Hematopoietic multipotent progenitor cell treated with erythropoietin and hydrocortisone succinate and interleukin-3 and kit ligand, for 15 days (in vitro differentiated cells): ENCODE measurements at places on chromosomes 3 and 15.

- no peak for DNase-seq
Measured at GRCh38 chr3:61912158-61912557, 350.8 kb downstream of the PTPRG start.

GRCh38 chr3:102673271-102674115 is 238.7 kb downstream of the ZPLD1 start:
- peak; percentile 34 for DNase-seq

DNA sequence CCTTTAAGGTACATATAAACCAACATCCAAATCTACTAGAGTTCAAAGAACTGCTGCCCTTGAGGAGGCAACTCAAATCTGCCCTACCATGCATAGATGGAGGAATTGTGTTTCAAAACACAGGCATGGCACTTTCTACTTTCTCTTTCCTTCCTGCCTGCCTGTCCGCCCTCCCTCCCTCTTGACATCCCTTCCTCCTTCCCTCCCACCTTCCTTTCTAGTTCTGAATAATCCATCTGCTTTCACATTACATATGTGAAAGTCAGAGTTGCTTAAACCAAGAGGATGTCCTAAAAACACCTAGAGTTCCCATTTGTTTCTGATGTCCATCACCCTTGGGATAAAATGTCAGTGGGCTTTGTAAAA is 537.6 kb downstream of the FOXP1 start:
- DNase-seq = no peak

DNA sequence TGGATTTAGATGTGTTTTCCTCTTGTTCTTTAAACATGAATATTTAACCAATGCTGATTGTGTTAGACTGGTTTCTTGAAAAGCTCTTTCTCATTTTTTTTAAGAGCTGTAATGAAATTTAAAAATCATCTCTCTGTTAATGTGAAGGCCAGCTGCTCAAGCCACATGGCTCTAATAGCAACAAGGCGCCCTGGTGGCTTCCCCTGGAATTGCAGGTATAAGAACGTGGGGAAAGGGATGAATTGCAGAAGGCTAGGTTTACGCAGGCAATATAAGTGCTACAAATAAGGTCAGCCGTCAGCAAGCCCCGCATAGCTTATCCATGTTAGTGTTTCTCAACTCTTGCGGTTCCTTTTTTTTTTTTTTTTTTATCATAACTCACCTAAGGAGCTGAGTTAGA is 108.5 kb downstream of the SAMMSON start:
- DNase-seq = peak; percentile 6

- DNase-seq = peak; percentile 59
Measured at GRCh38 chr3:44198284-44199269, 43.1 kb upstream of the TOPAZ1 start.

- DNase-seq = no peak
Measured at GRCh38 chr3:169283951-169284350, 379.6 kb downstream of the MECOM start.

- no peak for DNase-seq
Measured at GRCh38 chr3:32349184-32349583, 42.5 kb upstream of the CMTM7 start.
